ENCODE measurements at places on chromosomes 1 and 21.

- DNase-seq, result no peak
Observed at GRCh38 chr21:43809346-43809799, 20.0 kb downstream of the RRP1 start.

DNA sequence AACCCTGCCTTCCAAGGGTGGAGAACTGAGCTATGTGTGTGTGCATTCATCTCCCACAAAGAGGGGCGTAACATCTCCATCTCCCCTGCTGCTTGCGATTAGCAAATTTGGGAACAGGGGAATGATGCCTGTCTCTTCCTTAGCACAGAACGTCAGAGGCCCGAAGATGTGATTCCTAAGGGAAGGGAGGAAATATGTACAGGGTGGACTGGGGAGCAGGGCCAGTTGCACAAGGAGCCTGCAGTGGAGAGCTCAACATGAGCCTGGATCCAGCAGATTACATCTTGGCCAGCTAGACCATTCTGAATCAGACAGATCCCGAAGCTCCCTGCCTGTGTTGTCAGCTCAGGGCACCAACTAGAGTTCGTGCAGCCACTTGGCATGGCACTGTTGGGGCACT lies 118.1 kb downstream of the NGF start:
- no peak for DNase-seq

- no peak for DNase-seq
Observed at GRCh38 chr1:216448011-216448510, 24.8 kb upstream of the USH2A start.

DNA sequence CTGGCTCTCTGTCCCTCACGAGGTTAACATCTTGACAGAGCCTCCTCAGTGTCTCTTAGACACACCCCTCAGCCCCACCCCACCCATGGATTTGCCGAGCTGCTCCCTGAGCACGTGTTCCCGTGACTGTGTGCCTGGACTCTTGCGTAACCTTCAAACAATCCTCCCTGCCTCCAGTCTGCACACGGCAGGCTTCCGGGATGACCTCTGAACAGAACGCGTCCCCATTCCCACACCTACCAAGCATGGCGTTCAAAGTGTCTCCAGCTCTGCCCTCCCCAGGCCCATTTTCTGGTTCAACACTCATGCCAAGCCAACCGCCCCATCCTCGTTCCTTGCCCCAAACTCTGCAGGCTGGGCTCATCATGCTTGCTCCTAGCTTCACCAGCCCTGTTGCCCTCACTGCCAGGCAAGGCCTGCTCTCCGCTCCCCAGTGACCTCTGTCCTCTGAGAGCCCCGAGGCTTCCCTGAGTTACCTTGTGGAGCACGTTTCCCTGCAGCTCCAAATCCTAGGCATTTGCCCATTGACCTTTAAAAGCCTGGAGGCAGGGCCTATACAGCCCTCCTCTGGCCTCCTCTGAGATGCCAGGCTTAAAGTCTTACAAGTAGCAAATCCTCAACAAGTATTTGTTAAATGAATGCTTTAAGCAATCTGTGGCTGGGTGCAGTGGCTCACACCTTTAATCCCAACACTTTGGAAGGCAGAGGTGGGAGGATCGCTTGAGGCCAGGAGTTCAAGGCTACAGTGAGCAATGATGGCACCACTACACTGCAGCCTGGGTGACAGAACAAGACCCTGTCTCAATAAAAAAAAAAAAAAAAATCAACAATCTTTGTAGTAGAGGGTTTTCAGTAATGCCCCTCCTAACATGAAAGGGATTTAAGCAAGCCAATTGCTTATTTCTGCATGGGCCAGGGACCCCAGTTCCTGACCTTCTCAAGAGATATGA lies 5.0 kb downstream of the AGT start:
- DNase-seq, result peak; percentile 75

GRCh38 chr1:20212085-20212684 lies 25.9 kb upstream of the PLA2G2C start:
- DNase-seq, result no peak

GRCh38 chr1:169361281-169361680 lies 6.3 kb downstream of the NME7 start:
- no peak for DNase-seq

- no peak for DNase-seq
Observed at GRCh38 chr1:219149009-219149577, 24.6 kb upstream of the LYPLAL1 start.

DNA sequence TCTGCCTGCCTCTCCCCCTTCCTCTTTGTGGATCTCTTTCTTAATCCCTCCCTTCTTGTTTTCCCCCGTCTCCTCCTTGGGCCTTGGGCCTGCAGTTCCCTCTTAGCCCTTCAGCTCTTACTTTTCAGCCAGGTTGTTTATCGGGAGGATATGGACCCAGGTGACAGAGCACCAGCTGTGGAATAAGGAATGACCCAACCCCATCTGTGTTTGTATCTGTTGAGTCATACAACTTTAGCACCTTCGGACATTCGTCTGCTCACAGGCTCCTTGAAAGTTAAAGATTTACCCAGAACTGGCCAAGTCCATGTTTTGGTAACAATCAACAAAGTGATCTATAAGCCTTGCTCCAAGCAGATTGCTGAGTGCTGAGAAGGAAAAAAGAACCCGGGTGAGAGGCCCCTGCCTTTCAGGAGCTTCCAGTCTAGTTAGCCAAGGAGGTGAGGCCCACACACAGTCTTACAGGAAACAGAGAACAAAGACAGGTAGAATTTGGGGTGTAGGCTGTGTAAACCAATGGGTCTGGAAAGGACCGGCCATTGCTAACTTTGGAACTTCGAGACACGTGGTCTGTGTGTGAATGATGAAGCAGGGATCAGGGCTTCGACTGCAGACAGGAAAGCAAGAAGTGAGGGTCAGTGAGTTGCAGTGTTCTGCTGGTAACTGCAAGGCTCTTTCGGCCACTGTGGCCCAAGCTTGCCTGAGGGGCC lies 66.7 kb upstream of the F3 start:
- no peak for DNase-seq

- no peak for DNase-seq
Observed at GRCh38 chr1:205190845-205191577, 20.5 kb downstream of the DSTYK start.

- peak; percentile 95 for DNase-seq
Observed at GRCh38 chr21:29641635-29642550, 297.9 kb downstream of the GRIK1 start.

GRCh38 chr21:42650033-42650370 lies 3.4 kb upstream of the PDE9A start:
- no peak for DNase-seq

DNA sequence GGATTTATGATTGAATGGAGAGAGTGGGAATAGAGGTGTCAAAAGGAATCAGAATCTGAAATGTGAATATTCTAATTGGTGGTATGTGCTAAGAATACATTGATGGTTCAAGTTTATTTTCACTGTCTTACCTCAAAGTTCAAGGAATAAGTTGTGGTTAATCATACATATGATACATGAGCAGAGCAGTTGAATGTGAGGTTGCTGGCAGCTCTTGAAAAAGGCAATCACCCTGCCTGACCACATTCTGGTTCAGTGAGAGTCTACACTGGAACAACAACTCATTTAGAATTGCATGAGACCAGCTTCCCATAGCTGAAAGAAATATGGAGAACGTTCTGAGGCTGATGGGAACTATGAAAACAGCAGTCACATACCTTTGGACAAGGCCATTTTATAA lies 68.3 kb upstream of the ARHGAP29 start:
- no peak for DNase-seq

DNA sequence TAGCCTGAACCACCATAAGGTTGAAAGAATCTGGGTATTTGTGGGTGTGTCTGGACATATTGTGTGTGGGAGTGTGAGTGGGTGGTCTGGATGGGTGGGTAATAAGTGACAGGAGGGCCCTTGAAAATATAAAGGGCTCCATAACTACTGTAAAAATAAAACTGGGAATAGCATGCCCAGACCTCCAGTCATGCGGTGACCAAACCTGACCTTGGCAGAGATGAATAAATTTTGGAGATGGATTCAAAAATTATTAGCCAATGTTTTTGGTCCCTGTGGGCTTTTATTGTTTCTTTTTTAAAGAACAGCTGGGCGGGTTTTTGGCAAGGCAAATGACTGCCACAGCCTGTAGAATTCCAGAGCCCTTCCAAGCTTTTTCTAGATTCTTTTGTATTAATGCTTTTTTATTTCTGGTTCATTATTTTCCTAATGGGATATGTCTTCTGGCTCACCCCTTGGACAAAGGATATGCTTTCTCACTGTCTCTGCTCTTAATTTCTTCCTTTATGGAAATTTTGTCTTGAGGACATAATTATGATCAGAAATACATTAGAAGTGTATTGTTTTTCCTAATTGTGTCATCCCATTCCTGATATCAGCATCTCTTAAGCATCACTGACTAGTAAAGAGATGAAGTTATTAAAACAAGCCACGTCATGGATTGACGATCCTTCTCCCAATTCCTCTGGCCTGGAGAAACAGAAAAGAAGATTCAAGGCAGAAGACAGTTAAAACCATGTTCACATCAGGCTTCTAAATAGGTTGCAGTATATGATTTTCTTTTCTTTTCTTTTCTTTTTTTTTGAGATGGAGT lies 69.5 kb downstream of the NTMT2 start:
- DNase-seq, result no peak

DNA sequence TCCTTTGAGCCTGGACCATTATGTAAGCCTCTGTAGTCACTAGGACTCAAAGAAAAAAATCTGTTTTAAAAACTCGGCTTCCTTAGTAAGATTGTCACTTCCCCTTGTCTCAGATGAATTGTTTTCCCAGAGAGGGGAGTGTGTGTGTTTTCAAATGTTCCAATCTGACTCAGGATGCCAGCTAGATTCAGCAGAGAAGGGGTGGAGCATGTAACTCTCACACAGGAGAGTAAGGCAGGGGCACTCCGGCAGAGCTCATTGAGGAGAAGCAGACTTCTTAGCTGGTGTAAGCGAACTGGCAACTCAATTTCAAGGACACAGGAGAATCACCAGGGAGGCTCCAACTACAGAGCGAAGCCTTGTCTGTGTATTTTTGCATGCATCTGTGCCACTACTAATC lies 623.2 kb downstream of the LMO4 start:
- no peak for DNase-seq

DNA sequence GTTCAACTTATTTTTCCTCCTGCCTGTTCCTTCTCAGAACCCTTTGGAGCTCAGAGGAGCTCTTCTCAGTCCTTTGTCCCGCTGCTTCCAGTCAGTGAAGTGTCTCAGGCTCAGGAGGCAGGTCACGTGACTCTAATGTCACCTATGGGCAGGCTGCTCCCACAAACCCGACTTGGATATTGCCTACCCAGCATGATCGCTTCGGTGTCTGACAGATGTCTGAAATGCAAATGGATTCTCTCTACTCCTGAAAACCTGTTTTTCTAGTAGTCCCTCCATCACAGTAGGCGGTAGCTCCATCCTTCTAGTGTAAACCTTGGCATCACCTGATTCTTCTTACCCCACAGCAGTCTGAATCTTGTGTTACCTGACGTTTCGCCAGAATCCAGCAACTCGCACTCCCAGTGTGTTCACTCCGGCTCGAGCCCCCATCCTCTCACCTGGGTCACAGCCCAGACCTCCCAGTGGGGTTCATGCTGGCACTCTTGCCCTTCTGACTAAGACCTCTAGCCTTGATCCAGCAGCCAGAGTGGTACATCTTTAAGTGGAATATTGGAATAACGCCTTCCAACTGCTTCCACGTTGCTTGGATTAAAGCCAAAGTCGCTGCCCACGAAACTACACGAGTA lies 5.4 kb downstream of the PADI6 start:
- no peak for DNase-seq

GRCh38 chr1:156811168-156811567 lies 5.5 kb downstream of the SH2D2A start:
- DNase-seq, result no peak

- no peak for DNase-seq
Observed at GRCh38 chr1:230754796-230755195, 7.6 kb downstream of the CAPN9 start.

DNA sequence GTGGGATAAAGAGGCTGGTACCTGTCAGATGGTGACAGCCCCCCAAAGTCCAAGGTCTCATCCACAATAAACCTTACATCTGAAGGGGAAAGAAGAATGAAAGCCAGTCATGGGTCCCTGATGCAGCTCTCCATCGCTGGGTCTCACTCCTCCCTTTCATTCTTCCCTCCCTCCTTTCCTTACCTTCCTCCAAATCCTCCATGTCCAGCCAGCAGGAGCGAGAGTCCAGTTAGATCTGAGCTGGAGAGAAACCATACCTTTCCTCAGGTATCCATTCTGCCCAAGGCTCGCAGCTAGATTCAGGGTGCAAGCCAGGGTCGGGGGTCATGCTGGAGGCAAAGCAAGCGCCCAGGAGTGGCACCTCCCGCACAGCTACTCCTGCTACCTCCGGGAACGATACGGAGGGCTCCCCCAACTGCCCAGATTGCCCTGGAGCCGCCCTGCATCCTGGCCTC lies 421 bp downstream of the PSRC1 start:
- DNase-seq, result no peak

DNA sequence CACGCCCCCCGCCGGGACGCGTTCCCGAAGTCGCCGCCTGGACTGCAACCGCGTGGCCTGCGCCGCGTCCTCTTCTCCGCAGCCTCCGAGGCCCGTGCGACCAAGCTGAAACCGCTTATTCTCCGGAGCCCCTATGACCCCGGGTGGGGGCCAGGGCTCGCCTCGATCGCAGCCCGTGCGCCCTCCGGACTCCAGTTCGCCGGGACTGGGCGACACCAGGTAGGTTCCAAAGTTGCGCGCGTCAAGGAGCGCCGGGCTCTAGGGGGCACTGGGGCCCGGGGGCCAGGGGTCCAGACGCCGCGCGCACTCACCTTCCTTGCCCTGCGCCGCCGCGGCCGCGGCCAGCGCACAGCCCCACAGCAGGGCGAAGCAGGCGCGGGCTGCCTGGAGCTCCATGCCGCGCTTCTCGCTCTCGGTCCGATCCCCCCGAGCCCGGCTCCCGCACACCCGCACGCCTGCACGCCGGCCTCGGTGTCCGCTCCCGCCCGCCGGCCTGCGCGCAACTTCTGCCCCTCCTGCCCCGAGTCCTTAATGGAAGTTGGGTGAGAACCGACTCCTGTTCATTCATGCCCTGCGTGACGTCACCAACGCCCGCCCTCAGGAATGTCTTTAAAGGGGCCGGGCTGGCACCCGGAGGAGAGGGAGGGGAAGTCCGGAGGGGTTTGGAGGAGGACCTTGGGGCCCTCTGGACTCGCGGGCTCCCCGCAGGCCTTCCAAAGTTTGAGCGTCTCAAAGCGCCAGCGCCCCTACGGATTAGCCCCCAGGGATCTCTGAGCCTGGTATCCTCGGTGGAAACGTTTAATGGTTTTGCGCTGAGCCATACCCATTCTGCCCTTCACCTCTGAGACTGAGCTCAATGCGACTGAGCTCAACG lies at the start of gene EPHA2:
Gene EPHA2, minus strand, starts transcription at position 533 of the 874 bp plus-strand sequence. Its CDS starts 137 bp downstream, at position 396.
- no peak for DNase-seq

GRCh38 chr1:100699744-100700143 lies 19.8 kb upstream of the VCAM1 start:
- no peak for DNase-seq
